ENCODE measurements at places on chromosomes 4 and X.

DNA sequence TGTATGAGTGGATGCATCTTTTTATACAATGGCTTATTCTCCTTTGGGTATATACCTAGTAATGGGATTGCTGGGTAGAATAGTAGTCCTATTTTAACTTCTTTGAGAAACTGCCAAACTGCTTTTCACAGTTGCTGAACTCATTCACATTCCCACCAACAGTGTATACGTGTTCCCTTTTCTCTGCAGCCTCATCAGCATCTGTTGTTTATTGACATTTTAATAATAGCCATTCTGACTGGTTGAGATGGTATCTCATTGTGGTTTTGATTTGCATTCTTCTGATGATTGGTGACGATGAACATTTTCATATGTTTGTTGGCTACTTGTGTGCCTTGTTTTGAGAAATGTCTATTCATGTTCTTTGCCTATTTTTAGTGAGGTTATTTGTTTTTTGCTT, 687.0 kb upstream of the EPHA5 start:
- DNase-seq = no peak

GRCh38 chr4:57080781-57081650, 29.2 kb downstream of the IGFBP7 start:
- DNase-seq = no peak

DNA sequence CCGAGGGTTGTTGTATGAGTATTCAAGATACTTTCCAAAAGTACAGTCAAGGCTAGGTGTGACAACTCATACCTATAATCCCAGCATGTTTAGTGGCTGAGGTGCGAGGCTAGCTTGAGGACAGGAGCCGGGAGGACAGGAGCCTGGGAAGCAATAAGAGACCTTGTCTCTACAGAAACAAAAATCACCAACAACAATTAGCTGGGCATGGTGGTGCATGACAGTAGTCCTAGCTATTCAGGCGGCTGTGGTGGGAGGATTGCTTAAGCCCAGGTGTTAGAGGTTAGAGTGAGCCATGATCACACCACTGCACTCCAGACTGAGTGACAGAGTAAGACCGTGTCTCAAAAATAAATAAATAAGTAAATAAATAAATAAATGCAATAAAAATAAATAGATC, 91.6 kb downstream of the TLL1 start:
- no peak for DNase-seq

- DNase-seq = no peak
Observed at GRCh38 chr4:71540749-71541269, 202.0 kb downstream of the SLC4A4 start.

Measured in omental fat pad (tissue), 4 donors.